ENCODE measurements at places on chromosomes 4 and X. TPM values are rescaled to one million over a fixed set of nuclear protein-coding genes. Genes with fewer than 3 reads are reported as not detected.

HEPH gene
- total RNA-seq, result 64.7 TPM

RBMXL3 gene
- not detected for total RNA-seq

GRCh38 chr4:8656711-8657380 lies 64.3 kb downstream of the CPZ start:
- no peak overlapping the region for H3K4me3 ChIP-seq
- no peaks in the 10 kb centered on the region for H3K27me3 ChIP-seq
- H3K36me3 ChIP-seq, result no peaks in the 10 kb centered on the region
- no peaks in the 10 kb centered on the region for H3K4me1 ChIP-seq

DNAAF6 gene
- total RNA-seq, result not detected

DNA sequence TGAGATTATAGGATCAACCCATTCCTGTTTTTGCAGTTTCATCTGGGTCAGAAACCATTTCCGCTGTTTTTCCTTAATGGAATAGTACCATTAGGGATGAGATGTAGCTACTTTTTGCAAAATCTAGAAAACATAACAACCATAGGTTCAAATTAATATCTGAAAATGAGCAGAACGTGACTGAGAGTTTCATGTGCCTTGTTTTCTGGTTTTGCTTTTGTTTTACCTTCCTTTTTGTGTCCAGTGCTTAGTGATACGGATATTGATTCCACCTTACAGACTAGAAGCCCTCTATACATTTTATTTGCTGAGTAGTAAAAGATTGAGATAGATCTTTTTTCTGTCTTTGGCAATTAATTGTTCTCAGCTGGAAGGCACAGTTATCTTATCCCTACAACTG lies 46.5 kb downstream of the SNX25 start:
- H3K4me1 ChIP-seq, result peaks cover 22% of the 10 kb centered on the region
- H3K36me3 ChIP-seq, result no peaks in the 10 kb centered on the region
- no peak overlapping the region for H3K4me3 ChIP-seq
- no peak for DNase-seq

DNA sequence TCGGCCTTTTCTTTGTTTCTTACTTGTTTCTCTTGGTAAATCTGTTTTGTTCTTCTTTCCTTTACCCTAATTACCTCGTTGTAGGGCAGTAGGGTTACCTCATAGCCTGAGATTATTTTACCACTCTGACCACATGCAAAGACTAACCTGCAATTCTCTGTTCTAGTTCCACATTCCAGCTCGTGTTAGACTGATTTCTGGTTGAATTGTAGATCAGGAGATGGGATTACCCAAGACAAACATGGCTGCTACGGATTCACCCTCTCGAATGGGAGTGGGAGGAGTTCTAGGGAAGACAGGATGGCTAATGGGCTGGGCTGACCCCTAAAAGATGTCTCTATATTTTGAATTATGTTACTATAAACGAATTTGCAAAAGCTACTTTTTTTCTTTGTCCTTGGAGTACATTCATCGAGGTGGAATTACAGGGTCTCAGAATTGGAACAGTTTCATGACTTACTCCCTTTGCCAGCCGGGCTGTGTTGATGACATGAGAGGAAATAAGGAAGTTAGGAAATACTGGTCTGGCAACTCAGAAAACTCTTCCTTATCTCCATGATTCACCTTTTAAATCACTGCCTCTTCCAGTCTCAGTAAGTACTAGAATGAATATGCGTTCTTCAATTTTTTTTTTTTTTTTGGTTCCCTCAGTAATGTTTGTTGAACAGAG lies 36.7 kb upstream of the FBXW7 start:
- H3K27me3 ChIP-seq, result no peaks in the 10 kb centered on the region
- H3K36me3 ChIP-seq, result no peaks in the 10 kb centered on the region
- no peak for DNase-seq
- H3K27ac ChIP-seq, result no peak overlapping the region
- H3K4me3 ChIP-seq, result no peak overlapping the region
